Stimulated activated CD4-positive, alpha-beta T cell treated with anti-CD3 and anti-CD28 coated beads, Interleukin-1b, Interleukin-23, amount 100 ng/mL, for 1 hour (primary cell): ENCODE measurements at places on chromosomes 12 and 14.
A peak's percentile ranks its signal among the peaks of the same experiment; 100 is the strongest.

DNA sequence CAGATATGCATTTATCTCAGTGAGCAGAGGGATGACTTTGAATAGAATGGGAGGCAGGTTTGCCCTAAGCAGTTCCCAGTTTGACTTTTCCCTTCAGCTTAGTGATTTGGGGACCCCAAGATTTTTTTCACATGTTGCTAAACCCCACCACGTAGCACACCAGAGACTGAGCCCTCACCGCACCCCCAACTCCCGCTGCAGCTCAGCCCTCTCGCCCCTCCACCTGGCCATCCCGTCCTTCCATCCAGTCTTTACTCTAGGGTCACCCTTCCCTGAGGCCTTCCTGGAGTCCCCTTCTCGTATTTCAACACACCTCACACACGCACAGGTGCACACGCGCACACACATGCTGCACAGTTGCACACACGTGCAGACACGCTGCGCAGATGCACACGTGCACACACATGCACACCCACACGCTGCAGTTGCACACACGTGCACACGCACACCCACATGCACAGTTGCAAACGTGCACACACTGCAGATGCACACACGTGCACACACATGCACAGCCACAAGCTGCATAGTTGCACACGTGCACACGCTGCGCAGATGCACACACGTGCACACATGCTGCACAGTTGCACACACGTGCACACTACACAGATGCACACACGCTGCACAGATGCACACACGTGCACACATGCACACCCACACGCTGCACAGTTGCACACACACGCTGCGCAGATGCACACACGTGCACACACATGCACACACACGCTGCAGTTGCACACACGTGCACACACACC lies 30.0 kb downstream of the HSP90AA1 start:
- no peak for DNase-seq

DNA sequence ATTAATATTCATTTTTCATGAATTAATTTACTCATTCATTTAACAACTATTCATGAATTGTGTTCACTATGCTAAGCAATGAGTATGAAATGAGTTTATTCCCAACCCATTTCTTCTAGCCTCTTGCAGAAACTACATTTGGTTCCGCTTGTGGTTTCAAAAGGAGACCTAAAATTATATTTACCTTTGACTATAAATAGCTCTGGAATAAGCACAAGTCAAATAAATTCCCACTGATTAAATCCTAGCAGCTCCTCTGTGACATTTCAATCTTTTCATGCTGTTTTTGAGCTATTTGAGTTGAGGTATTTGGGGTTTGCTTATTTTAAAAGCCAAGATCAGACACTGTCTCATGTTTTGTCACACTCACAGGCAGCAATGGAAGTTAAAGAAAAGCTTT lies 46.9 kb downstream of the DUSP6 start:
- no peak for DNase-seq

DNA sequence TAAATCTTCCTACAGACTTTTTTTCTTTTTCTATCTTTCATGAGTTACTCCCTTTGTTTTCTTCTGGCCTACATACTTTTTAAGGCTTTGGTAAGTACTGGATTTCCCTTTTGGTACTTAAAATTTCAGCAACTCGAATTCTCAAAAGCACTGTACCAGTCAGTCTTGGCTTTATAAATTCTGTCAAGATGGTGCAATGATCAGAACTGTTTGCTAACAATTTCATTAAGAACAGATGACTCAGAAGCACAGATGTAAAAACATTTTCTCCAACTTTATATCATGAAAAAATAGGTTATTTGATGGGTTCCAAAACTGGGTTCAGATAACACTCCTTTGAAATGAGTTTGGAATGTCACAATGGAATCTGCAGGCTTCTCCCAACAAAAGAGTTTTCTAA lies 1961.8 kb upstream of the FLRT2 start:
- no peak for DNase-seq

- DNase-seq = no peak
Measured at GRCh38 chr14:72479461-72479931, 414.4 kb downstream of the DPF3 start.

DNA sequence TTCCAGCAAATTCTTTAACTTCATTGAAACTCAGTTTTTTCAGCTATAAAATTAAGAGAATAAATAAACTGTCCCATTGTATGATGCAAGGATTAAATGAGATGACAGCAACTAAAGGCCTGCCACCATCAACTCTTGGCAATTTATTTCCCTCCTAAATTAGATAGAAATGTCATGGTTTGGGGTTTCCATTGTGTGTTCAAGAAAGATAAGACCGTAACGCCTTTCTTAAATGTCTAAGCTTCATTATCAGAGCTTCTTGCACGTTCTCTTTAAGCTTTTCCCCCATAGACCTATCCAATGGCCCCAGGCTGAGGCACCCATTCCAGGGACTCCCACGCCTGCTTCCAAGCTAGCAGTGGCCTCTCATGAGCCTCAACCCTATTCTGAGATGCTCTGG lies 281.9 kb downstream of the CACNA1C start:
- DNase-seq = no peak

DNA sequence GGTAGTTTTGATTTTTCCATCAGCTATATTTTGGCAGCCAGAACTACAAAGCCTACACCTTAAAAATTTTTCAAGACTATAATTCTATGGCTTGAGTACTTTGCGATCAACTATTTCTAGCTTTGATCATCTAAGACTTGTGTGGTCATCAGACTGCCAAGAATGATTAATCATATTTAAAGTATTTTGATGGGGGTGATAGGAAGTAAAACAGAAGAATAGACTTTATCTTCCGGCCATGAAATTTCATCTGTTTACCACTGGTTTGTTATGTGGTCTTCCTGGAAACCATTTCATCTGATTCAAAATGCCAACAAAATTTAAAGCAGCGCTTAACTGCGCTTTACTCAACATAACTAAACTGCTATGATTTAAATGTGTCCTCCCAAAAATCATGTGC lies 706.8 kb downstream of the TRHDE start:
- no peak for DNase-seq

DNA sequence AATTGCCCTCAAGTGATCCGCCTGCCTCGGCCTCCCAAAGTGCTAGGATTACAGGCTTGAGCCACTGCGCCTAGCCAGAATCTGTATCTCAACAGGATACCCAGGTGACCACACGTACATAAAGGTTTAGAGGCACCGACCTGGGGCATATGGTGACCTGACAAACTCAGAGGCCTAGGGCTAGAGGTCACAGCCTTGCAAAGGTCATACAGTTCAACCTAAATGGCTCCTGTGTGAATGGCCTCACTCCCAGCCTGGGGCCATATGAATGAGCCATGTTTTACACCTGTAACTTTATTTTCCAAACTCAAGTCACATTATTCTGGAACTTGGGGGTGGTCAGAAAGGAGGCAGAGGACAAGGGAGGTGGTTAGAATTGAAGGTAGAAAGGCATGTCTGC lies 10.0 kb downstream of the STXBP6 start:
- DNase-seq = no peak

GRCh38 chr12:52821071-52821730 lies 7.3 kb upstream of the KRT4 start:
- no peak for DNase-seq

GRCh38 chr14:89661392-89661791 lies 244.4 kb upstream of the FOXN3 start:
- DNase-seq = no peak

DNA sequence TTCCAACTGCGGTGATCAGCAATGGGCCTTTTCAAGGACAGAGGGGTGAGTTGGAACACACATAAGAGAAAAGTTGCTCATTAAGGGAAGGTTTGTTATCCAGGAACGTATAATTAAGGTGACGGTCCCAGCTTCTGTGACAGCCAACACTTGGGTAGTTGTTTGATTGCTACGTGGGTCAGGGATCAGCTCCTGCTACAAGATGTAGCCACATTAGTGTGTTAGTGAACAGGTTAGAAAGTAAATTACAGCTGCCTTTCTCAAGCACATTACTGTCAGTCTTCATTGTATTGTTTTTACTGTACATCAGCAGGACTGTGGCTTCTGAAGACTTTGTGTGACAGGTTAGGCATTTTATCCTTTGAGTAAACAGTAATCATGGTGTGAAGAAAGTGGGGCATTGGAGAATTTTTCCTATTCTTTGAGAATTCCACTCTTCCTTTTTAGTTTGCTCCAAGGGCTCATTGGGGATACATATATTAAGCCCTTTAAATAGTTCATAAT lies 230.5 kb downstream of the EGLN3 start:
- no peak for DNase-seq

DNA sequence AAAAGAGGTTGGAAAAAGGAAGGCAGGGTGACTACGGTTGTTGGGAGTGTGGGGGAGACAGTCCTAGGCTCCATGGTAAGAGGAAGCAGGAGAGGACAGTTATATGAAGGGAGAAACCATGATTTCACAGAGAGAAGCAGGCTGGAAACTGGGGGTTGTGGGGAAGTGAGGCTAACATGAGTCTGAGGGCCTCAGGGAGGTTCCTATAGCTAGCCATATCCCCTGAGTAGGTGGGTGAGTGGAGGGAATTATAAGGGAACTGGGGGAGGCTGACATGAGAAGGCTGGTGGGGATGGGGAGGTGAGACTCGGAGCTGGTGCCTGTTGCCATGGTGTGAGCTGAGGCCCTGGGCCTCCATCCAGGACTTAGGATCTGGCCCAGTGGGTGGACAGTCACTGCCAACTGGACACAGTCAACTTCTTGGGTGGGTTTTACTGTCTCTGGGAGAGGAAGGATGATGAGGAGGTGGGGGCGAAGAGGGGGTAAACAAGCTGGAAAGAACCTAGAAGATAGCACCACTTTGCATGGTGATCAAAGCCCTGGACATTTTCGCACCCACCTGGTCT lies 1.4 kb downstream of the RNASE13 start:
- no peak for DNase-seq

GRCh38 chr12:5236022-5236640 lies 192.5 kb downstream of the KCNA5 start:
- no peak for DNase-seq

- no peak for DNase-seq
Measured at GRCh38 chr12:102120886-102121285, 903 bp downstream of the PARPBP start.

DNA sequence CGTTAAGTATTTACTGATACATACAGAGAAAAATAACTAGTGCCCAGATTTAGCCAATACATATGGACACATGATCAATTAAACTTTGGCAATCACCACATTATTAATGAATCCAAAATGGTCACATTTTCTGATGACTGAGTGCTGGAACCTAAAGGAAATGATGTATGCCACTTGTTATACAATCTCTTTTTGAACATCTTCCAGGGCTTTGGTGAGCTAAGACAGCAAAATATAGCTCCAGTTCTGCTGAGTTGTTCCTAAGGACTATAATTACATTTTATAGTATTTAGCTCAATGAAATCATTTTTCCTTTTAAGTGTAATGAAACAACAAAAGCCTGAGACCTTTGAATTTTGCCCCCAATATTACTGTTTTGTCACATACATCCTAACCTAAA lies 329.1 kb upstream of the ATP2B1 start:
- no peak for DNase-seq

DNA sequence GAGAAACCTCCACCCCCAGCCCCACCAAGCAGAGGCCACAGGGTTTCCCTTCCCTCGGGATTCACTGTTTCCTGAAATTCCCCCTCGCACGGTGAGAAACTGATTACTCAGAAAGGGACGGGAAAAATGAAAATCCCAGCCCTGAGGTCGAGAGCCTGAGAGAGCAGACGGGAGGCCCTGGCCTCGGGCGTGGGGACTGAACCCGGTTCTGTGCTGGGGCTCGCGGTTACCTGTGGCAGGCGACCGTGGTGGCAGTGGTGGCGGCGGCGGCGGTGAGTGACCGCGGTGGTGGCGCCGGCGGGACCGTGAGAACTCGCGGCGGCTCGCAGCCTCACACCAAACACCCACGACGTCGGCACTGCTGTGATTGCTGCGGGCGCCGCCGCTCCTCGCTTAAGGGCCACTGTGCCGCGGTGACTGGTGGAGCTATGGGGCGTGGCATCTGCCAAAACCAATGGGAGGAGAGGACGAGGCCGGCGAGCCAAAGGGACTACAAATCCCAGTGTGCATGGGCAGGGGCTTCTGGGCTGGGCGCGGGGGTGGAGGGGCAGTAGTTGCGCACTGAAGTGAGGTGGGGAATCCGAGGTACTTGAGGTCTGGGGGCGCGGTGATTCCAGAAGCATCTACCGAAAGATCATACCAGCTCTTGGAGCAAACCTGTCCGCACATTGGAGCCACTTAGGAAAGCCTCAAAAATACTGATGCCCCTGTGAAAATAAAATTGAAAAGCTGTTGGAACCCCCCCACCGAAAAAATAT lies at the start of gene LGMN:
Gene LGMN (minus strand): TSS at position 369 of the 758 bp plus-strand sequence. CDS start 15,841 bp downstream, outside the sequence.
- DNase-seq = peak; percentile 50

DNA sequence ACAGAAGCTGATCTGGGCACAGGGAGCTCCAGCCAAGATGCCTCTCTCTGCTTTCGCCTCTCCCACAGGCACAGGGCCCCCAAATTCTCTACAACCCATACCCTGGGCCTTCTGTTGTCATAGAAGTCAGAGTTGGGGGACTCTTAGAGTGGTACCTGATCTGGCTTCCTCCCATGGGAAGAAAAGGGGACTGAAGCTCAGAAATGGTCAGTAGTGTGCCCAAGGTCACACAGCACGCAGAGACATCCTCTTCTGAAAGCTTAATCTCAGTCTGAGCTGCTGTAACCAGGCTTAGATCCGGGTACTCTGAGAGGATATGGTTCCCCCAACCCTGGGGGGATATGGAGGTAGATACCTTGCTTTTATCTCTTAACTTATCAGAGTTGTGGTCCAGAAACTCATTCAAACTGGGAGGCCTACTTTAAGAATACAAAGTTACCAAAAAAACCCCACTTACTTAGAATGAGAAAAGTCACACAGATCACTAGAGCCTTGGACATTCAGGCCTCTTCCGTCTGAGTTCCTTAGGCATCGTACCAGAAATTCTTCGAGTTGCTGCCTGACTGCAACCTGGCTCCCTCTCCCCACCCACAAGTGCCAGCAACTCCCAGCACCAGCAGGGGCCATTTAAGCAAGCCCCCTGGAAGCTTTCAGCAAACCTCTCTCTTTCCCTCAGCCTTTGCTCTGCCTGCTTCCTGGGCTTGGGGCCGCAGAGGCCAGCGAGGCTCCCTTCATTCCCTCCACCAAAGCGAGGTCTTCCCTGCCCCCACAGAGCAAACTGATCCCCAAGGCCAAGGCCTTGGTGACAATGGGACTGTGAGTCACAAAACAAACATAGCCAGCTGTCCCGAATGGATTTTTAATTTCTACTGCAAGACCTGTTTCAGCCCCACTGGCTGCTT lies 13.9 kb downstream of the KRT7 start:
- DNase-seq = no peak

DNA sequence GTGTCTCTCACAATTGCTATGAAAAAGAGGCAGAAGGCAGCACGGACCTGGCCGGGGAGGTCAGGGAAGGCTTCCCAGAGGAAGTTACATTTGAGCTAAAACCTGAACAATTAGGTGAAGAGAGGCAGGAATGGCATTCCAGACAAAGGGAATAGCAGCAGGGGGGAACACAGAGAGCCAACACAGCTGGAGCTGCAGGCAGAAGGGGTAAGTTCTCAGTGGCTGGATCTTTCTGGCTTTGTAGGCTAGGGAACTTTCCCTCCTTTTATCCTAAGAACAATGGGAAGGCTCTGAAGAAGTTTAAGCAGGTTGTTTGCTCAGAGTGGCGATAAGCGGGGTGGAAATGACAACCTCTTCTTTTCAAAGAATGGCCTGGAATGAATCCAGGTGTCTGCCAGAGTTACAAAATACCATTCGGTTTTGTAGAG lies 100.0 kb downstream of the PRIMA1 start:
- no peak for DNase-seq

GRCh38 chr14:51518711-51519110 lies 133.0 kb upstream of the FRMD6 start:
- DNase-seq = no peak

- DNase-seq = no peak
Measured at GRCh38 chr14:75522983-75523318, 682 bp downstream of the BATF start.
